ENCODE measurements at places on chromosomes 12 and 14. TPM values are rescaled to one million over a fixed set of nuclear protein-coding genes. Genes with fewer than 3 reads are reported as not detected.

- no peak overlapping the region for H3K4me3 ChIP-seq
- H3K36me3 ChIP-seq = no peaks in the 10 kb centered on the region
- no peak for DNase-seq
Observed at GRCh38 chr14:33767586-33768457, 183.1 kb downstream of the EGLN3 start.

DNA sequence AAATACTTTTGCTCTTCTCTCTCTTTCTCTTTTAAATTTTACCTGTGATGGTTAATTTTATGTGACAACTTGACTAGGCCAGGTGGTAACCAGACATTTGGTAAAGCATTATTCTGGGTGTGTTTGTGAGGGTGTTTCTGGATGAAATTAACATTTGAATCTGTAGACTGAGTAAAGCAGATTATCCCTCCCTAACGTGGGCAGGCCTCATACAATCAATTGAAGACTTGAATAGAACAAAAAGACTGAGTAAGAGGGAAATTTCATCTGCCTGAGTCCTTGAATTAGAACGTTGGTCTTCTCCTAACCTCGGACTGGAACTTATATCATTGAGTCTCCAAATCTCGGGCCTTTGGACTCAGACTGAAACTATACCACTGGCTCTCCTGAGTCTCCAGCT is 182.1 kb downstream of the NELL2 start:
- H3K4me3 ChIP-seq = no peak overlapping the region
- no peak overlapping the region for H3K27ac ChIP-seq
- no peaks in the 10 kb centered on the region for H3K27me3 ChIP-seq
- DNase-seq = no peak
- no peaks in the 10 kb centered on the region for H3K36me3 ChIP-seq
- no peaks in the 10 kb centered on the region for H3K4me1 ChIP-seq

DNA sequence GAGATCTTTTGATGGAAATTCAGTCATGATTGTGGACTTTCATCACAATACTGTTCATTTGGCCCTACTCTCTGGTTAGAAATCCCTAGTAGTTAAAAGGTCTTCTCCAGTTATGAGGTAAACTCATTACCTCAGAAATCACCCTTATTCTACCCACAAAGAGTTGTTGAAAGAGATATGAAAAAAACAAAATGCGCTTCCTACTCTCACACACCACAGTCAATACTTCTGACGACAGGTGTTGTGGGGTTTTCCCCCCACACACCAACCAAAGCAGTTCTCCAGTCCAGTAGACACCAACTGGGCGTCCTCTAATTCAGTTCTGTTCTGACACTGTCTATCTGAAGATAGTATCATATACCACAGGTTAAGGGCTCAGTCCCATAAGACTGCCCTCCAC is 54.9 kb downstream of the TRMT5 start:
- H3K4me1 ChIP-seq = peaks cover 20% of the 10 kb centered on the region
- H3K27ac ChIP-seq = peak overlapping the region; percentile 47
- no peak for DNase-seq
- H3K36me3 ChIP-seq = peaks cover 4% of the 10 kb centered on the region

DNA sequence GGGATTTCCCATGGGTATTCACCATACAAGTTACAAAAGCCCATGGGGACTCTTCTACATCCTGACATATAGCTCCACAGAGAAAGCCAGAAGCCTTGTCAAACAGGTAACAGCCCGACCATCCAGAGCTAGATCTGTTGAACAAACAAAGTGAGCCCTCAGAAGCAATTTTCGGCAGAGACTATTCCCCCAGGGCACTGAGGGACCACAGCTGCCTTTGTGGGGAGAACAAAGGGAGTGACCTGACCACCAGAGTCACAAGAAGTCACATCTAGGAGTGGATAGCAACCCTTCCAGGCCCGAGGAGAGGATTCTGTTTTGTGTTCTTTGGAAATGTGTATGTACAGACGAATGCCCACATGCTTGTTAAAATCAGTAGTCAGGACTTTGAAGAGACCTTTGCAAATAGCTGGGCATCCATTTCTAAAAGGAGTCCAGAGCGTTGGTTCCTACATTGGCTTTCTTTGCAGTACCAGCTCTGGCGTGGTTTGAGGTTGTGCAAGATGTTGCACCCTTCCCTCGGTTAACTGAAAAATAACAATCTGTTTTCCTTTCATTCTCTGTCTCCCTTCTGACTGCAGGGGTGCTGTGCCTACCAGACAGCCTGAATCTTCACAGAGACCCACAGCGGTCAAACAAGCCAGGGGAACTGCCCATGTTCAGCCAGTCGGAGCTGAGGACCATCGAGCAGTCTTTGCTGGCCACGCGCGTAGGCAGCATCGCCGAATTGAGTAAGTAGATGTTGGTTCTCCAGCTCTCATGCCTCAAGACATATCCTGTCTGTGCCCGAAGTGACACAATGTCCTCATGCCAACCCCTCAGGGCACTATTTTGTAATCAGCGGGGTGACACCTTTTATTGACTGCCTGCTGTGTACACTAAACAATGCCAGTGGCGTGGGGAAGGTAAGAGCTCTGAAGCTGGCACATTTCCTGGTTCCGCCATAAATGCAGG is 165.4 kb upstream of the PWP1 start:
- H3K27ac ChIP-seq = no peak overlapping the region
- H3K4me1 ChIP-seq = peaks cover 4% of the 10 kb centered on the region
- H3K4me3 ChIP-seq = no peak overlapping the region
- H3K27me3 ChIP-seq = no peaks in the 10 kb centered on the region

GRCh38 chr12:54294152-54294952 is 6.5 kb downstream of the NFE2 start:
- peaks cover 6% of the 10 kb centered on the region for H3K4me1 ChIP-seq
- H3K27me3 ChIP-seq = no peaks in the 10 kb centered on the region
- no peaks in the 10 kb centered on the region for H3K36me3 ChIP-seq
- DNase-seq = no peak
- H3K27ac ChIP-seq = no peak overlapping the region

GRCh38 chr12:90828621-90829020 is 126.4 kb downstream of the CCER1 start:
- H3K4me1 ChIP-seq = peaks cover 8% of the 10 kb centered on the region
- no peak for DNase-seq
- peaks cover 2% of the 10 kb centered on the region for H3K27me3 ChIP-seq
- H3K4me3 ChIP-seq = no peak overlapping the region
- H3K27ac ChIP-seq = no peak overlapping the region
- no peaks in the 10 kb centered on the region for H3K36me3 ChIP-seq

Gene PTPN21
- total RNA-seq = 30.0 TPM

Gene PRKD1
- total RNA-seq = 6.6 TPM

Data from osteocyte (in vitro differentiated cells).